HS-27A (cell line): ENCODE measurements at places on chromosomes 12 and 14.
A peak's percentile ranks its signal among the peaks of the same experiment; 100 is the strongest.

GRCh38 chr14:96940009-96940408, 142.8 kb downstream of the VRK1 start:
- no peak for DNase-seq

DNA sequence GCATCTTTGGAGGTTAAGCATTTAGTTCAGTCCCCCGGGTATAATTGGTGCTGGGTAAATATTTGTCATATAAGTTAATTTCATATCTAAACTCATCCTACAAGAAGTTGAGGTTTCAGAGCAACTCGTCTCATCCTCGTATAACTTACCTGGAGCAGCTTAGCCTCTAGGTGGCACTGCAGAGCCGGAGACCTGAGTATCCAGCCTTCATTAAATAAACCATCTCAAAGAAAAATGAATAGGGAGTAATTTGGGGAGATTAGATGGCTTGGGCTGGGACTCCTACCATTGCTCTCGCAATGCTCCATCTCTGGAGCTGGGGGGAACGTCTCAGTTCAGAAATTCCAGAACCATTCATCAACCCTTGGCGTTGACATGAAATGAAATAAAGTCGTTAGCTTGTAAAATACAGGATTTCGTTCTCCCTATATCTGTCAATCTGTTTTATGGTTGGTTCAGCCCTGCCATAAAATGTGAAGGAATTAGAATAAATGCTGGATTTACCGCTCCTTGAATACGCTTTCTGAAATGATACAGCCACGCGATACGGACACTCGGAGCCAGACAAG, 122.9 kb upstream of the TMEM132D start:
- DNase-seq, result no peak

- DNase-seq, result no peak
Measured at GRCh38 chr12:32891526-32891925, 5.1 kb downstream of the PKP2 start.

GRCh38 chr12:95815632-95816212, 25.2 kb upstream of the NTN4 start:
- DNase-seq, result no peak

GRCh38 chr14:49940808-49941421, 48.0 kb downstream of the ARF6 start:
- no peak for DNase-seq

DNA sequence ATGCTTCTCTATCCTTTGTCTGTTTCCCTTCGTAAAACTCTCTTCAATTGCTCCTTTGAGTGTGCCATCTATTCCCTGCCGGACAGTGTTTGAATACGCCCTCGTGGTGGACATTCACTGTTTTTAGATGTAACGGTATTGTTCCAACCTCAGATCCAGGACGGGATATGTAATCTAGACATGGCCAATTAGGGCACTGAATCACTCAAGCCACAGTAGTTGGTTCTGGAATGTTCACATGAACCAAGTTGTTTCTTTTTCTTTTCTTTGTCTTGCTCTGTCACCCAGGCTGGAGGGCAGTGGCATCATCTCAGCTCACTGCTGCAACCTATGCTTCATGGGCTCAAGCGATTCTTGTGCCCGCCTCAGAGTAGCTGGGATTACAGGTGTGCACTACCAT, 204.2 kb upstream of the PLXNC1 start:
- DNase-seq, result no peak

- DNase-seq, result peak; percentile 7
Measured at GRCh38 chr14:50085570-50086320, 30.6 kb downstream of the VCPKMT start.

GRCh38 chr12:65825507-65826352, 1.4 kb downstream of the HMGA2 start:
- DNase-seq, result no peak

DNA sequence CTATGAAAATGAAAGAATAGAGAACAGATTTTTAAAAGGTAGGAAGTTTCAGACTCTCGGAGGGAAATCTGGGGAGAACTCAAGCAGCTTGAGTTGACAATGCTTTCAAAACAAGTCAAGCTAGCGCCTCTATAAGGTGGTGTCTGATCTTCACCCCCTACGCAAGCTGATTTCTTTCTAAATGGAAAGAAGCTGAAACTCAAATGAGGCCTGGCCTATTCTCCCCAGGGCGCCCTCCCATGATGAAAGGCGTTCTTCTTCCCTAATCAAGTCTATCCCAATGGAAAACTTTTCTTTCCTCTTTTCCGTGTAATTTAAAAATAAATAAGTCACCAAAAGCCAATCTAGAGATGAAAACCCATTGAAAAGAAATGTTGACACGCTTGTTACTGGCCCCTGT, 20.6 kb downstream of the PTHLH start:
- no peak for DNase-seq

DNA sequence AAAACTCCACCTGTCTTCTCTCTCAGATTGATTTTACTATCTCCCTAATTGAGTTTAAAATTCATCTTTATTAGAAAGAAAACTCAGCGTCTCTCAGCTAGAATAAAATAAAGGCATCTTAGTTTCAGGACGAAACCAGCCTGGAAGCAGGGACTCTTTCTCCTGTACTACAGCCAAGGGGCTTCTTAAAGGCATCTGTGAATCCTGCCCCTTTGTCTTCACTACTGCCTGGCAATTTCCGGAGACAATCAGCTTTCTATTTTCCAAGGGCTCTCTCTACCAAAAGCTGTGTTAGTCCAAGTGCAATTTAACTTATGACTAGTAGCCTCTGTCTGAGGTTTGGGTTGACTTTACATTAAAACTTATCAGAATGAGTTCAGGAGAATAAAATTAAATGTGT, 623.3 kb upstream of the FOXG1 start:
- DNase-seq, result no peak

- DNase-seq, result no peak
Measured at GRCh38 chr12:104551-105081, 38.0 kb downstream of the IQSEC3 start.

- DNase-seq, result no peak
Measured at GRCh38 chr12:70592664-70593063, 44.6 kb downstream of the PTPRB start.

DNA sequence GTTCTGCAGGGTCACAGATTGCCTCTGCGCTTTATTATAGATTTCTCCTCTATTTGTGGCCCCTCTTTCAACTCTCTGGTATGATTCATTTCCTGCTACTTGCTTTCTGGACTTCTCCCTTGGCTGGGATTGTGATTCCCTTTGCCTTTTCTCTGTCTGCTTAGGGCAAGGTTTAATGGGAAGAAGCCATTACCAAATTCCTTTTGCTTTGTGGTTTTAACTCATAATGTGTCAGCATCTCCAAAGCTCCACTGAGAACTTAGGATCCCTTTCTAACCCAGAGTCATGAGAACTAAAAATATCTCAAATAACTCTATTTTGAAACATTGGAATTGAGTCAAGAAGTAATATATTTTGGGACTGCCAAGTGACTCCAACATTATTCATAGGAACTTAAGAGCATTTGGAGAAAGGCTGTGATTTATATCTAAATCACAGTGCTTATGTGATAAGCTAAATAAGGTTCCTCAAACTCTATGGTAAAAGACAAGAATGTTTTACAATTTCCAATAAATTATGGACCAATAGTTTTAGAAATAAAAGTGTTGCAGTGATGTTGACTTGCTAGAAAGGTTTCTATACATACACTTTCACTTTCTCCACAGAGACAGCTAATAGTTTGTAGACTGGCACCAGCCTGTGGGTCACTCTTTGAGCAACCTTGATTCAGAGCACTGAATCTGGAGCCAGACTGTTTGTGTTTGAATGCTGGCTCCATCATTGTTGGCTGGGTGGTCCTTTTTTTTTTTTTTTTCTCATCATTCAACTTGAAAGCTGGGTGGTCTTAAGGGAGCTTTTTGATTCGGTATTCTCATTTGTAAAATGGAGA, 93.9 kb downstream of the DACT1 start:
- DNase-seq, result peak; percentile 94

DNA sequence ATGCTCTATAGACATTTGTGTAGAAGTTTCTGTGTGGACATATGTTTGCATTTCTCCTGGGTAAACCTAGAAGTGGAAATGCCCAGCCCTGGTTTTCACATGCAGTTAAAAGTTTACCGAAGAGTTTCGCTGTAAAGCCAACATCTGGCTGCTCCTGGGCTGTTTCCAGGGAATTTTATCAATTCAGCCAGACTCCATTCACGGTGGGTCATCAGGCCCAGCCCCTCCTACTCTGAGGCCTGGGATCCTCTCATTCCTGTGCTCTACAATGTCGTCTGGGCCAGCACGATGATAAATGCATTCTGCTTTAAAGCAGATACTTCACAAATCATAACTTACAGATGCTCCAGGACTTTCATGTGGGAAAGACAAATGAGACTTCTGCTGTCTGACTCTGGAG, 7.1 kb downstream of the NUAK1 start:
- no peak for DNase-seq

- DNase-seq, result no peak
Measured at GRCh38 chr14:61953602-61954001, 191.4 kb downstream of the SNAPC1 start.

GRCh38 chr12:121812320-121812871, 8.6 kb downstream of the SETD1B start:
- no peak for DNase-seq

DNA sequence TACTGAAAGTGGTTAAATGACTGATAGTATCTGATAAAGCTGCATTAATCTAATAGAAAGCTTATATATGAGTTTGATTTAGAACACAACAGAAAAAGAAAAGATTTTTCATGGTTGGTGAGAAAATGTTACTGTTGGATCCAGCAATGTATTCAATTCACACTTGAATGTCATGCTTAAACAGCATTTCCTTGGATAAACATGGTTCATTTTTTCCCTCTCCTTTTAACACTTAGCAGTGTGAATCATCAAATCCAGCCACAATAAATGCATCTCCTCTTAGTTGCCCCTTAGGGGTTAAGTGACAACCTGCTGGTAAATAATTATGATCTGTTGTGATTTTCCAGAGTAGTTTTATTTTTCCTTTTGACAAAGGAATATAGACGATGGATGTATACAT, 74.9 kb upstream of the GRIP1 start:
- no peak for DNase-seq
